ENCODE measurements at places on chromosomes 1 and 21. TPM values are rescaled to one million over a fixed set of nuclear protein-coding genes. Genes with fewer than 3 reads are reported as not detected.

Gene SASS6
- 4.0 TPM for total RNA-seq

Gene CADM3
- 0.14 TPM for total RNA-seq

Gene LORICRIN
- not detected for total RNA-seq

Gene HDGF
- 491 TPM for total RNA-seq

Gene ITLN2
- total RNA-seq, result 0.14 TPM

Gene TSTD1
- total RNA-seq, result 0.46 TPM

Gene FAM78B
- total RNA-seq, result 0.38 TPM

Gene HJV
- total RNA-seq, result not detected

Gene AADACL3
- total RNA-seq, result not detected

Gene CPLANE2
- total RNA-seq, result 4.3 TPM

Gene CAMSAP2
- total RNA-seq, result 22.8 TPM

Gene JTB
- total RNA-seq, result 147 TPM

Gene CLCA4
- total RNA-seq, result not detected

Gene VTCN1
- total RNA-seq, result 0.17 TPM

Gene PTGS2
- 10.0 TPM for total RNA-seq

Gene ADSS2
- total RNA-seq, result 45.3 TPM

Data from A549 treated with DMSO at 1 μM for 4 hours (cell line).